ENCODE measurements at places on chromosomes 11 and 22.

- DNase-seq, result no peak
Observed at GRCh38 chr11:122670131-122670530, 14.6 kb downstream of the UBASH3B start.

DNA sequence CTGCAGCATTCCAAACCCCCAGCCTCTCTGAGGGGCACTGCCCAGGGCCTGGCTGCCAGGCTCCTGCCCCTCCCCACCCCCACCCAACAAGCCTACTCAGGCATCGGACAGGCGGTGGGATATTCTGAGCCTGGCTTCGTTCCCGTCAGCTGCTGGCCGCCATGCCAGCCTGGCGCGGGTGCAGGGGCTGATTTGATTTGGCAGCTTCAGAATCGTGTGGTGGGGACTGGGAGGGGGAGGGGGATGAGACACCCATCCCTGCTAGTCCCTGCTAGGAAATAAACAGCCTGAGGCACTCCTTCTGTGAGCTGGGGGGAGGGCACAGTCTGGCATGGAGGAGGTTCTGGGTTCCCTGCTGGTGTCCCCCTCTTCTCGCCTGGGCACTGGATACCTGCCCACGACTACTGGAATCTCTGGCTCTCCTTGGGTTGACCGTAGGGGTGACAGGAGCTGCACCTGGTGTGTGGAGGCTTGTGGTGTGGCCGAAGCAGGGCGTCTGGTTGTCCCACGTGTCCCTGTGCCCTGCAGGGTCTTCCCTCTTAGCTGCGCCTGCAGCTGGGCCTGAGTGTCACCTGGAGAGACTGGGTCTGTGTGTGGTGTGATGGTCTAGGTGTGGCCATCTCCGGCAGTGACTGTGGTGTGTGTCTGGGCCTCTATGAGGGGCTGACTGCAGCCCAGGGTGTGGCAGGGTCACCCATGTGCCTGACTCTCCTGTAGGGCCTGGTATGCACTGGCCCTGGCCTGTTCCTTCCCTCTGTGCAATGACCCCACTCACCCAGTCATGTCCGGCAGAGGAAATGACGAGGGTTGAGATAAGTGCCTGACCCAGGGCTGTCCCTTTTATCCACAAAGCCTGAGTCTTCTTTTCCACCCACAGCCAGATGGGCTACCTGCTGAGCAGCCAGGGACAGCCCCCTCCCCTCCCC lies 42.2 kb downstream of the PDE2A start:
- no peak for DNase-seq

GRCh38 chr11:106917973-106918372 lies 100.3 kb downstream of the GUCY1A2 start:
- no peak for DNase-seq

GRCh38 chr11:86014221-86014620 lies 54.7 kb downstream of the PICALM start:
- DNase-seq, result no peak

DNA sequence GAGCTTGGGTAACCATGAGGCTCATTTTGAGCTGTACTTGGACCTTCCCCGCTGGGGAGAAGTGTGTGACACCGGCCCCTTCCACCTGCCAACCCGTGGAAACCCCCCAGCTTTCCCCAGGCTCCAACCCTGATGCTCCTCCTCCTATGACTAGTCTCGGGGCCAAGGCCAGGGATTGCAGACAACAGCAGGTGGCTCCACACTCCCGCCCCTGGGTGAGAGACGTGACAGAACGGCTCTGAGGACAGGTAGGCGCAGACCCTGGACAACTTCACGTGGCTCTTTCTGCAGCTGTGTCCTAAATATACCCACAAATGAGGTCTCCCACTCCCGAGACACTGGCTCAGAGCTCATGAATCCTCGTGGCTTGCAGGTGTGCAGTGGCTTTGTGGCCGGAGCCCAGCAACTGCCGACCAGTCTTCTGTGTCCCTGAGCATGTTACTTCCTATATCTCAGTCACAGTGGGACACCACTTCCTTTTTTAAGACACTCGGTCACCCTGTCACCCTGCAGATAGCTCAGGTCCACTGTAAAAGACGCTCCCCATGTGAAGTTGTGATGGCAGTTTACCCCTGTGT lies 55.2 kb downstream of the NECTIN1 start:
- DNase-seq, result no peak

- DNase-seq, result no peak
Observed at GRCh38 chr11:130003717-130004001, 1.0 kb upstream of the PRDM10 start.

DNA sequence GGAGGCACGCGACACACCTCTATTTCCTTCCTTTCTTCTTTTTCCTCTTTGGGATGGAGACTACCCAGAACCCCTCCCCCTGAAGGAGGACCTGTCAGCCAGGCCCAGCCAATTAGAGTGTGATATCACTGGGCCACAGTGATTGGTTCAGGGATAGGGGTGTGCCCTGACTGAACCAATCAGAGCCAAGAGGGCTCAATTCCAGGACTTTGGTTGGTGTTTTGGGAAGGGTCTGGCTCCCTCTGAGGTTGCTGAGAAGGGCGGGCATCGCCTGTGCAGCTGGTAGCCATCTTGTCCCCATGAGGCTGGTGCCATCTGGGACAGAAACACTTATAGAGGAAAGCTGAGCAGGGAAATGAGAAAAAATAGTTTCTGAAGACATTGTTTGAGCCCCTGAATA lies 71.4 kb downstream of the CHST1 start:
- no peak for DNase-seq

GRCh38 chr11:69290806-69291205 lies 3.1 kb upstream of the MYEOV start:
- no peak for DNase-seq

DNA sequence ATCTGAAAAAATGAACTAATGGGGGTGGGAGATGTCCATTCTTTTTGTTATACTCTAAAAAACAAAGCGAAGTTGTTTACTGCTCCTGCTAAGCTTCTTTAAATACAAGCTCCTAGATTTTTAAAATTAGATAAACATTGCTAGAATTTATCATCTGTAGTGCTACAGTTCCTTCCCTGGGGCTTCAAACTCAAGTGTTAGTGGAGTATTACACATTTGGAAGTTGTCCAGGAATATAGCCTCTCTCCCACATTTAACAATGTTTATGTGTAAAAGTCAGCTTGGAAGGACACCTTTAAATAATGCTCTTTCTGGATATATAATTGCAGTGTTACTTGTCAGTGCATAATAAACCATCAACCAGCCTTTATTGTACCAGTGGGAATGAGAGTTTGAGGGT lies 155.5 kb downstream of the SPON1 start:
- DNase-seq, result no peak

DNA sequence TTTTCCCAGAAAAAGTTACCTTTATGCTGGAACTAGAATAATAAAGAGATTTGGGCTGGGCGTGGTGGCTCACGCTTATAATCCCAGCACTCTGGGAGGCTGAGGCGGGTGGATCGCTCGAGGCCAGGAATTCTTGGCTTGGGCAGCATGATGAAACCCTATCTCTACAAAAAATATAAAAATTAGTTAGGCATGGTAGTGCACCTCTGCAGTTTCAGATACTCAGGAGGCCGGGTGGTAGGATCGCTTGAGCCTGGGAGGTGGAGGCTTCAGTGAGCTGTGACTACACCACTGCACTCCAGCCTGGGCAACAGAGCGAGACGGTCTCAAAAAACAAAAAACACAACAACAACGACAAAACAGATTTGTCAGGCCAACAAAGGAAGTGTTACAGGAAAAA lies 119.3 kb upstream of the OR9Q1 start:
- DNase-seq, result no peak

DNA sequence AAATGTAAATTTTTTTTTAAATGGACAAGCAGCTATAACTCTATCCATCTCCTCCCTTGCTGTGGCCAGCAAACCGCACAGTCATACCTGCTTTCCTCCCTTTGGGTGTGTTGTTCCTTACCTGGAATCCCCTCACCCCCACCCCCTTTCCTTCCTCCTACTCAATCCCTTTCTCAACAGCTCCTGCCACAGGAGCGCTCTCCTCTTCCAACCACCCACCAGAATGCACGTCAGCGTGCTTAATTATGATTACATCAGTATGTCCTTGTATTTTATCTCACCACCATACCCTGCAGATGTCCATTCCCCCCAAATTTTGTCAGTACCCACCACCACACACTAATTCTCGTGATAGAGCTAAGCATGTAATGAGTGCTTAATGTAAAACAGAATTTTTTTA lies 60.9 kb upstream of the LMO2 start:
- no peak for DNase-seq

DNA sequence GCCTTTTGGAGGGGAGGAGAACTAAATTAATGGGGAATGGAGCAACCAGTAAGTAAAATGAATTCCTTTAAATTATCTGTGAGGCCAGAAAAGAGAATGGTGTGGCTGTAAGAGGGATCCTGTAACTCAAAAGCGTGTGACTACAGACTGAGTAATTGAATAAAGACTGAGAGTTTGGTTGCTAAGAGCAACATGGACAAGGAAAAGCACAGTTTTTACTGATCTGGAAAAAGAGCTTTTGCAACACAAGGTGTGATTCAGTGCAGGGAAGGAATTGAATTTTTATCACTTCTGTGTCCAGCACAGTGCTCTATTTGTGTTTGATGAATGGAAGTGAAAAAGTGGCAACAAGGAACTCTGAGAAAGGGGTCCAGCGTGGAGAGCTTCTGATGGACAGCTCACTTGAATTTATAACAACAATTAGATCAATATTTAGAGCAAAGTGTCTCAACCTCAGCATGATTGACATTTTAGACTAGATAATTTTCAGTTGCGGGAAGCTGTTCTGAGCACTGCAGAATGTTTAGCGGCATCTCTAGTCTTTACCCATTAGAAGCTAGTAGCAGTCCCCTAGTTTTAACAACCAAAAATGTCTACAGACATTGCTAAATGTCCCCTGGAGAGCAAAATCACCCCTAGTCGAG lies 202.8 kb upstream of the BDNF start:
- DNase-seq, result no peak

DNA sequence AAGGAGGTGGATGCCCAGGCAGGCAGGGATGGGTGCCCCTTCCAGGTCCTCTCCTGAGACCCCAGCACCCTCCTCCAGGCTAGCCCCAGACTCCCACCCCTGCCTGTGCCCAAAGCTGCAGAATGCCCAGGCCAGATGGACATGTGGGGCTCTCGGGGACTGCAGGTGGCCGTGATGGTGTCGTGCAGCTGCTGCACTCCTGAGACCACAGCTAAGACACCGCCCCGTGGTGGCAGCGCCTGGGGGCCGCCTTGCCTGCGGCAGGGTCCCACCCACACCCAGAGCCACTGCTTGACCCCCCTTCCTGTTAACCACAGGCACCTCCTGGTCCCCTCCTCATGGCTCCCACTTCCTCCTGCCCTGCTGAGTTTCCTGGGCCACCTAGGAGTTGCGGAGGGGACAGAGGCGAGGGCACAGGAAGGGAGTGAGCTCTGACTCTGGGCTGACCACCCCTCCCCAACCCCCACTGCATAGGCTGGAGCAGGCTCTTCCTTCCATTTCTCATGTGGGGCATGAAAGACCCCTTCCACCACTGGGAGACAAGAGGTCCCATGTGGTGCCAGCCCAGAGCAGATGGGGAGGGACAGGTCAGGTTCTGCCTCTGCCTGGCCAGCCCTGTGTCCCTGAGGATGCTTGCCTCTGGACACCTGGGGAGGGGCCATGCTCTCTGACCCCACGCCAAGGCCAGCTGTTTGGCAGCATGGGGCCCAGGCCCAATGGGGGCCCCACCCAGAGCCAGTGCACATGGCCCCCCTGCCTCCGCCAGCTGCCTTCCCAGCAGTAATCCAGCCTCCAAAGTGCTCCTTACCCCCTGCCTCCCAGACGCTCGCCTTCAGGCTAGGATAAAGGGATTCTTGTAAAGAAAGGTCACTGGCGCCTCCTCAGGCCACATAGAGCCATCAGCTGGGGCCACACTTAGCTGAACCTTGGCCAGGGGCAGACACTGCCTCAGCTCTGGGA lies 29.3 kb downstream of the OSBPL5 start:
- DNase-seq, result no peak

DNA sequence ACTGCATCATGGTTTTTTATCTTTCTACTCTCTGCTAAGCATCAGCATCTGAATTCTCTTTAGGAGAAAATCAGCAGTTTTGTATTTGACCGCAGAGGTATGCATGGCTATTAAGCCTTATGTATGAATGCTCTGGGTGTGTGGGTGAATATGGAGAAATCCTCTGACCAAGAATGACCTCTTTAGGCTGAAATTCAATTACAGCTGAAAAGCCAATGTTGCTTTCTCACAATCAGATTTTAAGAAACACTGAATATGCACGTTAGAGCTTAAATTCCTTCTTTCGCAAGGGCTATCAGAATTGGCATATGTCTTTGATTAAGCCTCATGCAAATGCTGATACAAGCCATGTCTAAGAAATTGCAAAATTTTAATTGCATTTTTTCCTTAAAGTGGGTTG lies 43.2 kb downstream of the ARHGAP42 start:
- no peak for DNase-seq

GRCh38 chr11:68375766-68376165 lies 63.4 kb downstream of the LRP5 start:
- DNase-seq, result no peak

DNA sequence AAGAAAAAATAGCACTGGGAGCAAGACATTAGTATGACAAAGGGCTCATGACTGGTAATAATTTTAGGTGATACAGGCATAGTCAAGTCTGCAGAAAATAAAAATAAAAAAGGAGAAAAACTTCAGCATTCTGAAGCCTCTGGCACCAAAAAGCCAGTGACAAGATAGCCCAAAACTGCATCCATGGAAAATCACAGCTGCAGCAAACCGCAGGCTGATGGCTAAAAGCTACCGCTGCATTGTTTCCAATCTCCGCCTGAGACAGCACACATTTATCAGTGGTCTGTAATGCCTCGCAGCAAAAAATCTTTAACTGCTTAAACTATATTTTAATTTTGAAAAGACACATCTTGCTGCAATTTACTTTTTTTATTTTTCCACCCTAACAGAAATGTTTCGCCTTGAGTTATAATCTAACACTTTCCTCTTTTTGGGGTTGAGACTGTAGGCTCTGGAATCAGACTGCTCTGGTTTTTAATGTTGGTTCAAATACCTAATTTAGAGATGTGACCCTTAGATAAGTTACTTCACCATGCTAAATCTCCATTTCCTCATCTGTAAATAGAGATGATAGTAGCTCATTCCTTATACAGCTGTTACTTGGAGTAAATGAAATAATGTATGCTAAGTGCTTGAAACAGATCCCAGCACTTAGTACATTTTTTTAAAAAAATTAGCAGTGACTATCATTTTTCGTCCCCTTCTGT lies 42.0 kb upstream of the FIBIN start:
- DNase-seq, result no peak

DNA sequence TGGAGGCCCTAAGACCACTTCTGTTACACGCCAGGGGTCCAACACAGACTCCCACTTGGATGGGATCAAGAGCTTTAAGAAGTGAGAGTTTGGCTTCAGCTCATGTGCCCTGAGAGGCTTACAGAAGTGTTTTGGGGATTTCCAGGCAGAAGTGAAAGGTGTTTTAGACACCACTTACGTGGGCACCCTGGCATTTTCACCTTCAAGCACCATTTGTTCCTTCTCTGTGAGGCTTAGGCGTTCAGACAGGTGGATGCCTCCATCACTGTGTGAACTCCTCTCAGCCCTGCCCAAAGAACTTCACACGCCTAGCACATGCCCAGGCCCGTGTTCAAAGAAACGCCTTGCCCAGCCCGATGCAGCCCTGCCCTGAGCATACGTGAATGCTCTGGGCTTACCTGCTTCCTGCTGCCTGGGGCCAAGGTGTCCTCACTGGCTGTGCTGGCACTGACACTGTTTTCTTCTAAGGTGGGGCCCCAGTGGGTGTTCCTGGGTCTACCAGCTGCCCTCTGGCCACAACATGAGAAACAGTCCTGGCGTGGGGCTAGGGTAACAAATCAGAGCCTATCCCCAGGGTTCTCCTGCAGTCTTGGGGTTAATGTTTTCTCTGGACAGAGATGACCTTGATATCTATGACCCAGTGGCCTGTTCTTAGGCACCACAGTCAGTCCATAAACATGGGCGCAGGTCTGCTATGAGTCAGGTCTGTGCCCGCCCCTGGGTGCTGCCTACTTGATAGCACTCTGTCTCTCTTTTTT lies 34.0 kb downstream of the AMPD3 start:
- no peak for DNase-seq
